ENCODE measurements at places on chromosomes 4 and X.

DNA sequence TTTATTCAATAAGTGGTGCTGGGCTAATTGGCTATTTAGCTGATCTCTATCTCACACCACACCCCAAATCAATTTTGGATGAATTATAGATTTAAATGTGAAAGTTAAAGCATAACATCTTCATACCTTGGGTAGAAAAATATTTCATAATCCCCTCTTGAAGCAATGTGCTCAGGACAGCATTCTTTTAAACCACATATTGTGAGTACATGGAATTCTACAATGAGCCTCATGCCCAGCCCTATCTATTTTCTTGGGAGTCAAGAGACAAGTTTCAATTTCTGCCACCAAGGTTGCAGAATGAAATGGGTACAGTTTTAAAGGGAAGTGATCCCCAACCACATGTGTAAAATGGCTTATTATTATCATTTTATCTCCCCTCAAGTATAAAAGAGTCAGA lies 30.6 kb upstream of the GPRIN3 start:
- DNase-seq = no peak
- H3K27ac ChIP-seq = no peak overlapping the region
- H3K36me3 ChIP-seq = no peaks in the 10 kb centered on the region
- H3K27me3 ChIP-seq = peaks cover 25% of the 10 kb centered on the region

- H3K4me1 ChIP-seq = peaks cover 25% of the 10 kb centered on the region
- H3K27ac ChIP-seq = peak overlapping the region; percentile 86
- DNase-seq = no peak
- peaks cover 15% of the 10 kb centered on the region for H3K36me3 ChIP-seq
Measured at GRCh38 chr4:1869530-1870327, 1.5 kb upstream of the NSD2 start.

DNA sequence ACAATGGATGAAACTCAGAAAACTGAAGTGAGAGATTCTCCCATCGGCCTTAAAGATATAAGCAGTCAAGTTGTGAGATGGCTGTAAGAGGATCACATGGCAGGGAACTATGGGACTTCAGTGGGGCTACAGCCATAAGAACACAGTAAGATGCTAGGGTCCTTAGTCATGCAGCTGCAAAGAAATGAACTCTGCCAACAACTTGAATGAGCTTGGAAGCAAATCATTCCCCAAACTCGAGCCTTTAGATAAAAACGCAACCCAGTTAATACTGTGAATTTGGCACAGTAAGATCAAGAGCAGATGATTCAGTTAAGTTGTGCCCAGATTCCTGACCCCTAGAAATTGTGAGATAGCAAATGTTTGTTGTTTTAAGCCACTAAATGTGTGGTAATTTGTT lies 117.3 kb downstream of the FAM13A start:
- no peaks in the 10 kb centered on the region for H3K27me3 ChIP-seq
- H3K36me3 ChIP-seq = no peaks in the 10 kb centered on the region
- no peak for DNase-seq
- H3K4me3 ChIP-seq = no peak overlapping the region
- peaks cover 6% of the 10 kb centered on the region for H3K4me1 ChIP-seq

GRCh38 chrX:72117636-72118210 lies 14.0 kb downstream of the RTL5 start:
- DNase-seq = no peak
- peaks cover 10% of the 10 kb centered on the region for H3K4me1 ChIP-seq
- H3K27ac ChIP-seq = no peak overlapping the region
- peaks cover 23% of the 10 kb centered on the region for H3K27me3 ChIP-seq
- no peaks in the 10 kb centered on the region for H3K36me3 ChIP-seq

DNA sequence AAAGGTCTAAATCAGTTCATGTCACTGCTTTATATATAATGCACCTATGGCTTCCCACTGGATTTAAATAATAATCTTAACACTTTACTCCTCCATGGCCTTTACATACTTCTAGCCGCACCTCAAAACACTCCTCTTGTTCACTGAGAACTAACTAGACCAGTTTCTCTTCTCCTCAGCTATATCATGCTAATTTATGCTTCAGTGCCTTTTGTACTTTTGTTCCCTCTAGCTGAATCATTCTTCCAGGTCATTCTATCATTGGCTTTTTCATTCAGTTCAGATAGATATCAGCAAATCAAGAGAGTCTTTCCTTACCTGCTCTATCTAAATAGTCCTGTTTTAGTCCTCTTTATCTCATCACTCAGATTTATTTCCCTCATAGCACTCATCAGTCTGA lies 64.2 kb downstream of the TET2 start:
- H3K27ac ChIP-seq = no peak overlapping the region
- no peak overlapping the region for H3K4me3 ChIP-seq
- peaks cover 47% of the 10 kb centered on the region for H3K36me3 ChIP-seq
- peaks cover 12% of the 10 kb centered on the region for H3K4me1 ChIP-seq

DNA sequence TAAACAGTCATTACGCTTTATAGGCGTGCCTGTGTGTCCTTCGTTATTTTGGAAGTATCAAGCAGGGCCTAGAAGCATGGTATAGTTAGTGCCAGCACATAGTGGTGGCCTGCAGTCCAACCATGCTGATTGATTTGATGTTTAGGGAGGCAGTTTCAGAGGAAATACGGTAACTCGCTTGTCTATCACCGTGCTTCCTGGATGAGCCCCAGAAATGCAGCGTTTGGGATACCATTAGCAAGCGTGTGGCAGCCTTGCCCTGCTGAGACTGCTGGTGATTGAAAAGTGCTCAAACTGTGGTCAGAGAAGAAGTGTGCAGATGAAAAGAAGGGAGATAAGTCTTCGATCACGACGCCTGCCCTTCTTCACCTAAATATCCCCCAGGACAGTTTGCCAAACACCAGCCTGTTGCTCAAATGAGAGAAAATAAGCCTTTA lies 158.4 kb downstream of the CHIC2 start:
- no peak overlapping the region for H3K27ac ChIP-seq
- H3K27me3 ChIP-seq = peaks cover 45% of the 10 kb centered on the region
- no peaks in the 10 kb centered on the region for H3K36me3 ChIP-seq
- no peak for DNase-seq
- H3K4me3 ChIP-seq = peak overlapping the region; percentile 68
- peaks cover 11% of the 10 kb centered on the region for H3K4me1 ChIP-seq

DNA sequence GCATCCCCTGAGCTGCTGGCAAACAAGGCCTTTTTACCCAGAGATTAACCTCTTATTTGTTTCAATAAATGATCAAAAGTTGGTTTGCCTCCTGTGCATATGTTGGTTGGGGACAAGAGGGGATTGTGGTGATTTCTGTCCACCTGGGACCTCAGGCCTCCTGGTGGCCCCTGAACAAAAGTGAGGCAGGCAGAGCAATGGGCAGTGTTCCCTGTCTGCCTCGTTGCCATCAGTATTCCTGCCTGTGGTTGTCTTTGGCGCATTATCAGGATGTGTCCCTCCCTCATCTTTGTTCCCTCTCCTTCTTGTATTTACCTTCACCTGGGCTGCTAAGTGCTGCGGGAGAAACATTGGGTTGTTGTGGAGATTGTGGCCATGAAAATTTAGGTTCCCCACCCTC lies 65.3 kb upstream of the DRD5 start:
- H3K36me3 ChIP-seq = no peaks in the 10 kb centered on the region
- H3K4me1 ChIP-seq = peaks cover 1% of the 10 kb centered on the region
- H3K4me3 ChIP-seq = no peak overlapping the region
- peaks cover 6% of the 10 kb centered on the region for H3K27me3 ChIP-seq
- no peak overlapping the region for H3K27ac ChIP-seq

DNA sequence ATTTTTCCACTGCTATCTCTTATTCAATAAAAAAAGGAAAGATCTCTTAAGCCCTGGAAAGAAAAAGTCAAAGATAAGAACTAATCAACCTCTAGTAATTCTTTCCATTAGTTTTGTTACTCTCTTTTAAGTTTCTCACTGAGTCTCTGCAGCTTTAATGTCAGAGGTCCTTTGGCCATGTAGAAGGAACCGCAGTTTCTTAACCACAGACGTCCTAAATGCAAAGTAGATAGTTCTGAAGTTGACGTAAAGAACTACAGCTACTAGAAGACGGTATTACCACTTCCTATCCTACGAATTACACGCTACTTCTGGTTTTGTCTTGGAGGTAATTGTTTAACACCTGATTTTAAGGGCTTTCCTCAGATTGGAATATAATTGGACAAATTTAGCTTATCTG lies 325.9 kb downstream of the ANKRD50 start:
- H3K27ac ChIP-seq = no peak overlapping the region
- no peaks in the 10 kb centered on the region for H3K36me3 ChIP-seq
- no peaks in the 10 kb centered on the region for H3K27me3 ChIP-seq
- DNase-seq = no peak

- no peaks in the 10 kb centered on the region for H3K27me3 ChIP-seq
- H3K4me3 ChIP-seq = no peak overlapping the region
- no peaks in the 10 kb centered on the region for H3K36me3 ChIP-seq
- H3K4me1 ChIP-seq = no peaks in the 10 kb centered on the region
- DNase-seq = no peak
Measured at GRCh38 chr4:8745005-8745790, 126.4 kb downstream of the HMX1 start.

- H3K36me3 ChIP-seq = peaks cover 30% of the 10 kb centered on the region
- H3K4me1 ChIP-seq = peaks cover 53% of the 10 kb centered on the region
Measured at GRCh38 chrX:19811807-19812604, 75.4 kb downstream of the SH3KBP1 start.

GRCh38 chrX:44280116-44280515 lies 63.4 kb downstream of the EFHC2 start:
- DNase-seq = no peak
- H3K27ac ChIP-seq = no peak overlapping the region
- peaks cover 2% of the 10 kb centered on the region for H3K4me1 ChIP-seq
- H3K36me3 ChIP-seq = no peaks in the 10 kb centered on the region

DNA sequence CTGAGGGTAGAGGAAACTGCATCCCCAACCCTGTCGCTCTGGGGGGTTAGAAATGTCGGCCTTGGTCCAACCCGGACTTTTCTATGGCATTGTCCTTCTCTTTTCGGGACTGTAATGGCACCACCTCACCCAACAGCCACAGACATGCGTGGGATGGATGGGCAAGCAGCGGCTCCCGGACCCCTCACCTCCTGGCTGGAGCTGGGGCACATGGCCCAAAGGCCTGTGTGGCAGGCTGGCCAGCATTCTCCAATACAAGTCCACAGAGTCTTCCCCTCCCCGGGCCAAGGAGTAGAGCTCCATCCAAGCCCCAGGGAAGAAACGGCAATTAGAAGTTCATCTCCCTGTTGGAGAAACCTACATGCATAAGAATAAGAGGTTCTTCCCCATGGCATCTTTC lies 142.9 kb downstream of the NR3C2 start:
- no peak for DNase-seq
- no peaks in the 10 kb centered on the region for H3K27me3 ChIP-seq
- H3K27ac ChIP-seq = no peak overlapping the region
- H3K4me1 ChIP-seq = no peaks in the 10 kb centered on the region

- no peak overlapping the region for H3K4me3 ChIP-seq
- no peaks in the 10 kb centered on the region for H3K36me3 ChIP-seq
- peaks cover 4% of the 10 kb centered on the region for H3K27me3 ChIP-seq
- H3K4me1 ChIP-seq = peaks cover 20% of the 10 kb centered on the region
- no peak overlapping the region for H3K27ac ChIP-seq
Measured at GRCh38 chr4:77100234-77100633, 24.4 kb upstream of the CCNI start.

DNA sequence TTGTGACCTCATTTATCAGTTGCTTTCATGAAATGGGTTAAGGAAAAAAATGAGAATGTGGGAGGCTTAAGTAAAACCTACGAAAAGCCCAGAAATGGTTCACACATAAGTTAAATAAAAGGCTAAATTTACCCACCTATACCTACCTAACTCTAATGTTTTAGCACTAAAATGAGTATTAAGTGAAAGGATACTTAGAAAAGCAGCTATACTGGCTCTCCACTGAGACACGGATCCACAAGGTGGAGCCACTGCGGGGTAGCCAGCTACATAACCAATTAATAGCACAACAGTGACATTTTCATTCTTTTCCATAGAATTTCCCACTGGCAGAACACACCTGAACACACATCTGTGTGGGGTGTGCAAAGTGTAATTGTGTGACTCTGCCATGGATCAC lies 101.9 kb downstream of the MAML3 start:
- H3K27ac ChIP-seq = no peak overlapping the region
- H3K4me1 ChIP-seq = peaks cover 59% of the 10 kb centered on the region
- no peak for DNase-seq
- no peak overlapping the region for H3K4me3 ChIP-seq

GRCh38 chr4:848307-848691 lies 22.4 kb upstream of the CPLX1 start:
- no peaks in the 10 kb centered on the region for H3K27me3 ChIP-seq
- H3K4me1 ChIP-seq = no peaks in the 10 kb centered on the region
- H3K36me3 ChIP-seq = peaks cover 44% of the 10 kb centered on the region

DNA sequence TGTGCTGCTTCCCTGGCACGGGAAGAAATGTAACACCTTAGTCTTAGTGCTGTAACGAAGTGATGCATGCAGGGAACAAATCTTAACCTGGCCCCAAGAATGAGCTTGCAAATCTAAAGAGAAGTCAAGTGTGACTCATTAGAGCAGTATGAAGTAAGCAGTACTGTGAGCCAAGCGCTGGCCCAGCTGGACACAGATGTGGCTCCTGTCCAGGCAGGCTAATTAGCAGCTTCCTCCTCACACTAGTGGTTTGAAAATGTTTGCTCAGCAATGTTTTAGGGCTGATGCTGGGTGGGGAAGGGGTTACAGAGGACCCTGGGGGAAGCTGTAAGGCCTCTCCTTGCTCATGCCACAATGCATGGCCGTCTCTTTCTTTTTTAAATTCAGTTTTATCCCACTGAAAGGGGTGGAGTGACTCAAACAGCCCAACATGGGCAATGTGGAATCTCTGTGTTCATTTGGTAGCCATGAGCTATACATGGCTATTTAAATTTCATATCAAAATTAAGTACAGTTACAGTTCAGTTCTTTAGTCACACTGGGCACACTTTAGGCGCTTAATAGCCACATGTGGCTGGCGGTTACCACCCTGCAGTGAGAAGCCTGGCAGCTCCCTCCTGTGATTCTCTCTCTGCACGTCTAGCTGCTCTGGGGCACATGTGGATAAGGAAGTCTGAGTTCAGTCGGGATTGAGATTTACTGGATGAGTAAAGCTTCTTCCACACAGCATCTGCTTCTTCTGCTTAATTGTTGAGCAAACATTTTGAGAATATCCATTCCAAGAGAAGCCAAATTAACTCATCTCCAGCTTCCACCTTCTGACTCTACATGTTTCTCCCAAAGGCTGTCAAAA lies 48.8 kb downstream of the MAP7D2 start:
- no peak overlapping the region for H3K27ac ChIP-seq
- no peak overlapping the region for H3K4me3 ChIP-seq
- DNase-seq = no peak
- H3K27me3 ChIP-seq = no peaks in the 10 kb centered on the region
- H3K36me3 ChIP-seq = no peaks in the 10 kb centered on the region

- no peaks in the 10 kb centered on the region for H3K4me1 ChIP-seq
- no peak overlapping the region for H3K27ac ChIP-seq
- H3K4me3 ChIP-seq = no peak overlapping the region
Measured at GRCh38 chr4:628821-629635, 3.7 kb downstream of the PDE6B start.

GRCh38 chr4:31702326-31702725 lies 982.2 kb downstream of the PCDH7 start:
- DNase-seq = no peak
- H3K27me3 ChIP-seq = no peaks in the 10 kb centered on the region
- H3K4me3 ChIP-seq = no peak overlapping the region
- no peak overlapping the region for H3K27ac ChIP-seq
- no peaks in the 10 kb centered on the region for H3K4me1 ChIP-seq

GRCh38 chrX:134023851-134024281 lies 38.5 kb upstream of the GPC3 start:
- H3K27me3 ChIP-seq = peaks cover under 1% of the 10 kb centered on the region
- no peak overlapping the region for H3K27ac ChIP-seq
- no peaks in the 10 kb centered on the region for H3K36me3 ChIP-seq

Data from activated T-helper 2 cell treated with anti-CD3 and anti-CD28 coated beads, Interferon-gamma antibody, Interleukin-2, Interleukin-4, amounts not matched to agents 10 μg/mL and 5 μg/mL and 100 μg/mL, durations not matched to agents 14 hours and 24 hours and 36 hours (primary cell).